ENCODE measurements at places on chromosomes 7 and 10.

GRCh38 chr10:74883428-74883827 lies 57.0 kb downstream of the KAT6B start:
- DNase-seq: no peak

GRCh38 chr10:75513292-75513885 lies 82.0 kb downstream of the LRMDA start:
- DNase-seq: no peak

GRCh38 chr7:93972029-93972725 lies 32.0 kb downstream of the BET1 start:
- DNase-seq: no peak

GRCh38 chr10:70188768-70189167 lies 18.5 kb upstream of the SAR1A start:
- DNase-seq: no peak

GRCh38 chr7:28703037-28703765 lies 254.9 kb downstream of the TRIL start:
- no peak for DNase-seq

GRCh38 chr10:67171970-67172369 lies 246.1 kb downstream of the LRRTM3 start:
- no peak for DNase-seq

DNA sequence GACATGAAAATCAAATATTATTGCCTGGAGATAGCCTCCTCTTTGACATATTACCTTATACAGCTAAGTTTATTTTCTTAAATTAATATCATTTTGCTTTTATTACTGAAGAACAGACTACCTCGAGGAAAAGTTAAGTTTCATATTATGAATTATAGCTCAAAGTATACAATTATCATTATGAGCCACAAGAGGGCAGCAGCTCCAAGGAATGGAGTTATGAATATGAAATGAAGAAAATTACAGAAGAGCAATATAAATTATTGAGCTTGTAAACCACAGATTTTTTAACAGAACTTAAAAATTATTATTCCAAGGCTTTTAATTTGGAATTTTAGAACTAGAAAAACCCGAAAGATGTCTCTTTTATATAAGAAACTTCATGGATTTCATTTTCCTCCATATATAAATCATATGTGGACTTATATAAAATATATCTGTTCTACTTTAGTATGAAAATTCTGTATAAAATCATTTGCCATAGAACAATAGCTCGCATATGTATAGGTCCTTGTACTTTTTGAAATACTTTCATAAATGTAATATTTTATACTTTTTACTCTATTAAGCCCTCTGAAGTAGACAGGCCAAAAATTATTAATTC lies 40.1 kb downstream of the IQUB start:
- no peak for DNase-seq

DNA sequence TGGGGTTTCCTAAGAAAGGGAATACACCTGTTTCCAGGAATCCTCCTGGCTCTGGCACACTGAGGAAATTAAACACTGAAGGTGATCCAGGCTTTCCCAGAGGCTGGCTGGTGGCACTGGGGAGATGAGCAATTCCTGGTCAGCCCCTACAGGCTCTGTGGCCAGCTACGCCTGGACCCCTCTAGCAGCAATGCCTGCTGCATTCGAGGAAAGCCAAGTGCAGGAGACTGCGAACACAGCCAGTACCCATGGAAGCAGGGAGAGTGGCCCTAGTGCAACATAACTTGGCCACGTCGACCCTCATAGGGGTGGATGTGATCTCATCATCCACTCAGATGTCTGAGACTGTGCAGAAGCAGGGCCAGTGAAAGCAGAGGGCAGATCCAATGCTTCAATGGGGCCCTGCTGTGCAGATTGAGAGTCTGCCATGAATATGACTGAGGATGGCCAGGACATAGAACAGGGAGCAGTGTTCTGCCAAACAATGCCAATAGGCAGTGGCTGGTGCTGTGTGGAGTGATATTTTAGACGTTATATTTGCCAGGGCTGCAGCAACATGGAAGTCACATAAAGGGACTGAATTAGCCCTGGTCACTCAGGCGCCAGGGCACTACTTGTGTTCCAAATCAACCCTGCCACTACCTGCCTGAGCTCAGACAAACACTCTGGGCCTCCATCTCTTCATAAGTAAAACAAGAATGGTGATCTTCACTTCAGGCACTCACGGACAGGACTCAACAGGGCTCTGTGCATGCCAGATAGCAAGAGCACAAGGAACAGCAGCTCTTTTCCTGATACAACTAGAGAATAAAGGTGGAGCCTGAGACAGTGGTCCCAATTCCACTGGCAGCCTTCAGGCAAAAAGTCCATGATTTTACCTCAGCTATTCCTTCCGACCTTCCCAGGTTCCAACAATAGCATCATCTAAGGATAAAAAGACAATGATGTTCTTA lies 2.4 kb downstream of the ZNF488 start:
- DNase-seq: no peak

DNA sequence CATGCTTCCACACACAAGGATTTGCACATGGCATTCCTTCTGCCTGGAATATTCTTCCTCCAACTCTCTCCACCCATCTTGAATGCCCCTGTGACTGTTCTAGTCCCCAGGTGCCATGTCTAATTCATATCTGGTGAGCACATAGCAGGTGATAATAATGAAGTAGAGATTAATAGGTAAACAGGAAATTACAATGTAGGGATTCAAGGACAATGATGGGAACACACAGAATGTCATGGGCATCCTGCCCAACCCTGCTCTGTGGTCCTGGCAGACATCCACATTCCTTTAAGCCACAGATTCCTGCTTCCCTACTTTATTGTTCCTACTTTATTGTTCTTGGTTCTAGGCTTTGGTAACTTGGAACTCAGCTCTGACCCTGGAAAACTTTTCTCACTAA lies 115.8 kb downstream of the THSD7A start:
- DNase-seq: no peak

- DNase-seq: no peak
Measured at GRCh38 chr10:105291571-105291970, 650.5 kb downstream of the SORCS3 start.

- DNase-seq: no peak
Measured at GRCh38 chr10:62374862-62375710, 917 bp downstream of the ZNF365 start.

DNA sequence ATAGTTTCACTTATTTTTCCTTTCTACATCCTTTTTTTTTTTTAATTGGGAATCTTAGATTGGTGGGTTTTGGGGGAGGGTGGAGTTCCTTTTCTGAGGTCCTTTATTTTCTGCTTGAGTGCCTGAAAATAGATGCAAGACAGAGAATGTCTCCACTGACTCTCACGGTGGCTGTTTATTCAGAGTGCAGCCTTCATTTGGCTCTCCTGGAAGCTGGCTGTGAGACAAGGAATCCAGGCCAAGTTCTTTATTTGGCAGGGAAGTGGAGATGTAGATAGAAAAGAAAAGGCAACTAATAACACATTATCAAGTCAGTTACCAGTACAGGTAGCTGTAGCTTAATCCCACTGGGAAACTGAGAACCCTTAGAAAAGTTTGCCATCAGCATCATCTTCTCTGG lies 118.6 kb downstream of the CNTNAP2 start:
- no peak for DNase-seq

DNA sequence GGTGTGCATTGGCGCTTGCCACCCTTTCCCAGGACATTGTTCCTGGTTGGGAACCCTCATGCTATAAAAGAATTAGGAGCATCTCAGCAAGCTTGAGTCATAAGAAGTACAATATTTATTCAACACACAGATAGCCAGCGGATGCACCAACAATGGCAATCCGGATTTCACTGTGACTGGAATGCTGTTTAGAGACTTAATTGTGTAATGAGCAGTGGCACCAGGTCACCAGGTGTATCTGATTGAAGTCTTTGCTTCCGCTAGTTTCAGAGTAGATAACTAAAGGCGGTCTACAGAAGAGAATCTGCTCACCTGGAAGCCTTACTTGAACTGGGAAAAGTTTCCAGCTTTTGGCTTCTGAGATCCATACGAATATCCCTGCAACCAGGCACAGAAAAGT lies 772.3 kb upstream of the GHITM start:
- no peak for DNase-seq

- DNase-seq: no peak
Measured at GRCh38 chr7:18638594-18639452, 143.3 kb downstream of the HDAC9 start.

DNA sequence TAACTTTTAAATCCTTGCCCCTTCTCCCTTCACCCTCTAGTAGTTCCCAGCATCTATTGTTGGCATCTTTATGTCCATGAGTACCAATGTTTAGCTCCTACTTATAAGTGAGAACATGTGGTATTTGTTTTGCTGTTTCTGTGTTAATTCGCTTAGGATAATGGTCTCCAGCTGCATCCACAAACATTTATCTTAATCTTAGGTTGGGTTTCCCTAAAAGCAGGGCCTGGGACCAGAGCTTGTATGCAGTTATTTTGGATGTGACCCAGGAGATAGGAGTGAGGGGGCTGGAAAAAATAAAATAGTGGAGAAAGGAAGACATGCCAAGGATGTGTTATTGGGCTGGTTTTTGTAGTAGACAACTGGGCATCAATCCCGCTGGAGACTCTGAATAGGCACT lies 571.8 kb downstream of the CCSER2 start:
- no peak for DNase-seq

DNA sequence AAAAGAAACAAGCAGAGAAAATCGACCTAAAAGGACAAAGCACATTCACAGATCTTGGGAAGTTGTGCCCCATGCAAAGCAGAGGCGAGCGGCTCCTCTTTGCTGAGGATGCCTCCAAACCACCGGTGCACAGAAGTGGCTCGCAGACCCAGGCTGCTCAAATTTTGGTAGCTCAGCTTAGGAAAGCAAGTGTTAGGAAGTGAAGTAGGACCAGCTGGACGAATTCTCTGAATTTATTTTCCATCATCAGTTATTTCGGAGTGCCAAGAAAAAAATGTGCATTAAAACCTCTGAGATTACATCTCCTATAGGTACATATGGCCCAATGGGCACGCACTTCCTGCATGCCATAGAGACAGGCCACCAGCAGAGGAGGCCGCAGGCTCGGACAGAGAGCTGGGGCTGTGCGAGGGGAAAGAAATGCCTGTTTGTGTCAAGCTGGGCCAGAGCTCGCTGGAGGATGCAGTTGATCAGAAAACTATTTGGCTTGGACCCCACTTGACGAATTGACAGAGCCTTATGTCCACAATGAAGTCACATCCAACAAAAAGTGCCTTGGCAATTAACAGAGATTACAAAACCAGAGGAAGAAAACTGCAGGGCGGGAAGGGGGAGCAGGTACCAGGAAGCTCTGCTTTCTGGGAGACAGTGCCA lies 122.3 kb upstream of the LYZL2 start:
- no peak for DNase-seq

DNA sequence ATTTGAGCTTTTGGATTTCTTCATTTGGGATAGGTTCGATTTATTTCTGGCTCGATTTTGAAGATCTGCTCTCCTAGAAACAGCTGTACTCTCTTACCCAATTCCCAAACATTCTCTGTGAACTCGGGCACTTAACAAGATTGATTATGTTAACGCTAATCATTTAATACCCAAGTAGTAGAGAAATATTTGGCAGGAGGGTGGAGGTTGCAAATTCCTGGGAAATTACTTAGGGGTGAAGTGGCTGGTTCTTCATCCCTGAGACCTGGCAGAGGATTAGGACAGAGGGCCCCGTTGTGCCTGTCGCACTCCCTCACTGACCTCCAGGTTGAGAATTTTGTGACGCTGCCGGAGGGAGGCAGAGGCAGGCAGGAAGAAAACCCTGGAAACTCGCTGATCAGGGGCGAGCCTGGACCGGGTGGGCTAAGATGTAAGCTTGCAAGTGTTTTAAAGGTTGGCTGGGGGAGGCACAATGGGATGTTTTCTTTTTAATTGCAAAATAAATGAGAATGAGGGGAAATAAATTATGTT lies 182.6 kb downstream of the TCF7L2 start:
- no peak for DNase-seq

GRCh38 chr7:57385668-57386067 lies 64.3 kb upstream of the ZNF716 start:
- DNase-seq: no peak

GRCh38 chr7:81516898-81517297 lies 252.9 kb downstream of the HGF start:
- DNase-seq: no peak

DNA sequence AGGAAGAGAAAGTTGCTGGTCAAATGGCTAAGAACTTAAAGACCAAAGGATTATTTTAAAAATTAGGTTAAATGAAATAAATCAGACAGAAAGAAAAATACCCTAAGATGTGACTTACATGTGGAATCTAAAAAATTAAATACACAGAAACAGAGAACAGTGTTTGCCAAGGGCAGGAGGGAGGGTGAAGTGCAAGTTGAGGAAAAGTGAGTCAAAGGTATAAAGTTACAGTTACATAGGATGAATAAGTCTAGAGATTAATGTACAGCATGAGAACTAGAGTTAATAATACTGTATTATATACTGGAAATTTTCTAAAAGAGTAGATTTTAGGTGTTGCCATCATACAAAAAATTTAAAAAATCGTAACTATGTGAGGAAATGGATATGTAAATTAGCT lies 146.3 kb downstream of the MDFIC start:
- no peak for DNase-seq

All from stimulated activated CD8-positive, alpha-beta memory T cell treated with anti-CD3 and anti-CD28 coated beads, Interleukin-15, amount 100 ng/mL, for 24 hours (primary cell).